ENCODE measurements at places on chromosomes 11 and 22.
A peak's percentile ranks its signal among the peaks of the same experiment; 100 is the strongest.

GRCh38 chr11:47254386-47254785 is 3.4 kb upstream of the NR1H3 start:
- no peak for DNase-seq

DNA sequence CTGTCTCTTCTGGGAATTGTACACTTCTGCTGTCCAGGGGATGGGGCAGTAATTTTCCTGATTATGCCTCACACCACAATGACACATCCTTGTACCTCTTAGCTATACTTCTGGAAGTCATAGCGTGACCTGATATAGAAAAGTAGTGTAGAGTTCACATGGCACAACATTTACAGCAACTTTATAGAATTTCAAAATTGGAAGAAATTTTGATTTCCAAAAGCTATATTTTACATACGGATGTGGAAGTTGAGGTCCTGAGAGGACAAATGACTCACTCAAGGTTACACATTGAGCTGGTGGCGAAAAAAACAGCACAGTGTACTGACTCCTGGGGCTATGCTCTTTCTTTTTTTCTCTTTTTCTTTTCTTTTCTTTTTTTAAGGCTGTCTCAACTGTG is 6.3 kb upstream of the CYP2R1 start:
- no peak for DNase-seq

- no peak for DNase-seq
Observed at GRCh38 chr11:93510196-93510873, 32.9 kb downstream of the SMCO4 start.

DNA sequence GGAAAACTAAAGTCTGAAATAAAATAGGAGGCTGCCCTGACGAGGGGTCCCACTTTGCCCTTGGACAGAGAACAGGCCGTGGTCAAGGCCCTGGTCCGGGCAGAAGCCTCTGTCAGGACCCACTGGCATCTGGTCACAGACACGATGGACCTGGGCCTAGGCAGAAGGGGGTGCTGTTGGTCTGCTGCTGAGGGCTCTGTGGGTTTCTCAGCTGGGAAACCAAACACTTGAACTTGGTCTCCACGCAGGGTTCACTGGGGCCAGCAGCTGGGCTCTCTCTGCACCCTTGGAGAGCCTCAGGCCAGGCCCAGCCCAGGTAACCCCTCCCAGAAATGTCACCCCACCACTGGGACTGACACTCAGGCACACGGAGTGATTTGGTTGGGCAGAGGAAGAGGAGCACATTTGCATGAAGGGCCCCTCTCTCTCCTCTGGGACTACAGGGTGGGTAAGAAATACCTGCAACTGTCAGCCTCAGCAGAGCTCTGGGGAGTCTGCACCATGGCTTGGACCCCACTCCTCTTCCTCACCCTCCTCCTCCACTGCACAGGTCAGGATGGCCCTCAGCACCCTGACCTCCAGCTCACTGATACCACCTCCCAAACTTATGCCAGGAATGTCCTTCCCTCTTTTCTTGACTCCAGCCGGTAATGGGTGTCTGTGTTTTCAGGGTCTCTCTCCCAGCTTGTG is 48.1 kb upstream of the TOP3B start:
- DNase-seq, result no peak

DNA sequence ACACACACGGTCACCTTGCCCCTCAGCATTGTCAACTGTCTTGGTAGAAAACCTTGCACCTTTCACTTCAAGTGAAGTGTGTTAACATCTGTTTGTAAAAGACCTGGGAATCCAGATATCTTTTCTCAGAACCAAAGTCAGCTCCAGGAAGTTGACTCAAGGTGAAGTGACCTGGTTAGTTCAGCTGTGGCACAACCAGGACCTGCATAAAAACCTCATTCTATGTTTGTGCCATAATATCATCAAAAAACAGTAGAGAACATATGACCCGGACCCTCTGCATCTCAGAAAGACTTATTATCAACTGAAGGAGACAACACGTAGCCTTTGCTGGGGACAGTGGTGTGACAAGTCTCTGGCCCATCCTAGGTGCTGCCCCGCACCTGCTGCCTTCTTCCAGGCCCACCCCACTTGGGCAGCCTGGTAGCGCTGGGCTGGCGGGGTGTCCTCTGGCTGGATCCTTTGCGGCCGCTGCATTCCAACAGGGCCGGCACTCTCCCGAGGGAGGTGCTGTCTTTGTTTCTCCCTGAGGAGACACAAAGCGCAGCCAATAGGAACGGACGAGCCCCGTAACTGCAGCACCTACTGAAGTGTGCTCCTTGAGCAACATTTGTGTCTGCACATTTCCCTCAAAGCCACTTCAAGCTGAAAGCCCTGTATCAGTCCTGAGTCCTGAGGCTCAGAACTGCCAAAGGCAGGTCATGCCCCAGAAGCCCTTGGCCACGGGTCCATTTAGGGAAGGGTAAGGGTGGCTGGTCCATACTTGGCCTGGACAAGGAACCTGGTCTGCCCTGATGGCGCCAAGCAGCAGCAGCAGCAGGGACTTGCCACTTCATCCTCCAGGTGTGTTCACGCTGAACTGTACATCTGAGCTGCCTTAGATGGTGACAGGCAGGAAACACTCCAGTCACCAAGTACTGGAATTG is 25.2 kb downstream of the LRRC74B start:
- DNase-seq, result no peak

DNA sequence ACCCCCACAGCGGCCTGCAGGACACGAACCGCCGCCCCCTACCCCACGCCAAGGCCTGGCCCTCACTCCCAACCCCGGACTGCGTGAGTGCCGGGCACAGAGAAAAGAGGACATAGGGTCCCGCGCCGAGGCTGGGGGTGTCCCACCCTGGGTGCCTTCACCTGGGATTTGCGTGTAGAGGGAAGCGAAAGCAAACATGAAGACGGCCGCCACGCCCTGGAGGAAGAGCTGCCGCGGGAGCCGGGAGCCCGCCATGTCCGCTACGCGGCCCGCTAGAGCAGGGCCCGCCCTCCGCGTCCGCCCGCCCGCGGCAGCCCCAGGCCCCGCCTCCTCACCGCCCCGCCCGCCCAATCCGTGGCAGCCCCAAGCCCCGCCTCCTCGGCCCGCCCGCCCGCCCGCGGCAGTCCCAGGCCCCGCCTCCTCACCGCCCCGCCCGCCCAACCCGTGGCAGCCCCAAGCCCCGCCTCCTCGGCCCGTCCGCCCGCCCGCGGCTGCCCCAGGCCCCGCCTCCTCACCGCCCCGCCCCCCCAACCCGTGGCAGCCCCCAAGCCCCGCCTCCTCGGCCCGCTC is at the start of gene LMF2:
Gene LMF2 (minus strand): TSS at position 282 of the 570 bp plus-strand sequence. CDS start 27 bp downstream, at position 255.
- DNase-seq, result peak; percentile 99

GRCh38 chr11:85918910-85919794 is 64.0 kb downstream of the CCDC83 start:
- no peak for DNase-seq

- no peak for DNase-seq
Observed at GRCh38 chr11:99277281-99277680, 256.5 kb downstream of the CNTN5 start.

DNA sequence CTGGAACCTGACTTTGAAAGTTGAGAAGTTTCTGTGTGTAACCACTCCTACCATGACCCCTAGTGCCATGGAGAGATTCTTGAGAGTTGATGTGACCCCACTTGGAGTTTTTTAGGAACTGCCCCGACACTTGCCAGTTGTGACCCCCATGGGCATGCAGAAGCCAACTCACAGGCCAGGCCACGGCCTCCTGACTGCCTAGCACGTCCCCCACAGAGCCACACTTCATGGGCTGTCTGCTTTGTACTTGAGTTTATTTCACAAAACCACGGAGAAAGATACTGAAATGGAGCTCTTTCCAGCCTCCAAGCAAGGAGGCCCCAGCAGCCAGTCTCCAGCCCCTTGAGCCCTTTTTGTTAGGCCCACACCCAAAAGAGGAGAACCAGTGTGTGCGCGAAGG is 8.4 kb downstream of the CYB5R2 start:
- DNase-seq, result no peak

DNA sequence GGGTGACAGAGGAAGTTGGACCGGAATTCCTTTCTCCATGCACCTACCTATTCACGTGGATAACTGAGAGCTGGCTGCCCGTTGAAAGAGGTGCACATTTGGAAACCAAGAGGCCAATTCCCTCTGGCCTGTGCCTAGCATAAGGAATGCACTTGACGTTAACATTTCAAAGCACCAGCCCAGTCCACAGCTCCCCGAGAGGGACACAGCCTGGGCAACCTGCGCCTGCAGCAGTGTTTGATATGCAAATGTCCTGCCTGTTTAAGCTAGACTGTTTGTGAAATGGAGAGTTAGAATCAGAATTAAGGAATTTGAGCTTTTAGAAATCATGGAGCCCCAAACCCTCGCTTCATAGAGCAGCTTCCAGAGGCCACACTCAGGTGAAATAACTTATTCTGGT is 126.1 kb downstream of the DSCAML1 start:
- DNase-seq, result no peak

GRCh38 chr11:69855421-69855820 is 36.2 kb upstream of the FGF3 start:
- DNase-seq, result no peak

GRCh38 chr11:86755146-86755545 is 45.2 kb upstream of the PRSS23 start:
- DNase-seq, result no peak

DNA sequence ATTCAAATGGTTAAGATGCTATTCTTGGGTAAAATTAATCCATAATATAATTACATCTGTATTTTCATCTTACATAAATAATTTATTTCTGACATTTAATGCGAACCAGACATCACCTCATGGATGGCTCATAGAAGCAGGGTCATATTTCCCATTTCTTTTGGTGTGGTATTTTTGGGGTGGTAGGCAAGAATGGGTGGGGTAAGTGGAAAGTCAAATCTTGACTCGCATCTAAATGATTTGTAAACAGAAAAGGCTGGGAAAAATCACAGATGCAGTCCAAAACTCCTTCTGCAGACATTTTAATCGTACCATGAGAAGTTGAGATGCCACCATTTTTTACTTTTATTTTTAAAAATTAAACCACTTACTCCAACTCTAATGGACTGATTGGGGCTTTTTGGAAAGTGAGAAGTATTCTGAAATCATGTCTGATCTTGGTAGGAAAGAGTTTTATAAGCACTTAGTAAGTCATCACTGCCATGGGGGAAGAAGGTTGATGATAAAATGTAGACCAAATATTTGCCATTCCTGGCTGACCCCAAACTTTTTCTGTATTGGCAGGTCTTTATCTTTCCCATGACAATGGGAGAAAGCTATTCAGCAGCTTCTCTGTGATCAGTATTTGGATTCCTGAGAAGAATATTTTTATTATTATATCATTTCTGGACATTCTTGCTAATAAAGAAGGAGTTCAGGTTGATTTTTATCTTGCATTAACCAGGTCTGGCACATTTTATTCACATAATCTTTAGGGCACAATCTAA is 47.2 kb upstream of the BLID start:
- DNase-seq, result no peak

DNA sequence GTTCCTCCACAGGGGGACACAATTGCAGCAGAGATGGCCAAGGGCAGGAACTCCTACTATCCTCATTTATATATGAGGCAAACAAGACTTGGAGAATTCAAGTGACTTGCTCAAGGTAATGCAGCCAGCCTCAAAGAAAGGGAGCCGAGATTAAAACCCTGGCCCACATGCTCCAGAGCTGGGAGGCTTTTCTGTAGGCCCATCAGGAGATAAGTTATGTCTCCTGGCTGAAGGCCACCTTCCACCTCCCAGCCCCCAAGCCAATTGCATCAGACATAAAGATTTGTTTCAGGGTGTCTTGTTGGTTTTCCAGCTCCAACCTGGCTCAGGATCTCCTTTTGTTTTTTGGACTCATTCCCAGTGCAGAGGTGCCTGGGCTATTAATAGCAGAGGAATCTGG is 59.5 kb downstream of the SMIM38 start:
- no peak for DNase-seq

GRCh38 chr22:33789690-33790253 is 130.5 kb downstream of the LARGE1 start:
- no peak for DNase-seq

GRCh38 chr11:114179234-114179941 is 116.8 kb upstream of the NNMT start:
- no peak for DNase-seq

GRCh38 chr11:82939456-82939855 is 37.9 kb downstream of the DDIAS start:
- DNase-seq, result no peak

GRCh38 chr11:113275602-113276001 is 38.8 kb upstream of the TTC12 start:
- DNase-seq, result no peak

DNA sequence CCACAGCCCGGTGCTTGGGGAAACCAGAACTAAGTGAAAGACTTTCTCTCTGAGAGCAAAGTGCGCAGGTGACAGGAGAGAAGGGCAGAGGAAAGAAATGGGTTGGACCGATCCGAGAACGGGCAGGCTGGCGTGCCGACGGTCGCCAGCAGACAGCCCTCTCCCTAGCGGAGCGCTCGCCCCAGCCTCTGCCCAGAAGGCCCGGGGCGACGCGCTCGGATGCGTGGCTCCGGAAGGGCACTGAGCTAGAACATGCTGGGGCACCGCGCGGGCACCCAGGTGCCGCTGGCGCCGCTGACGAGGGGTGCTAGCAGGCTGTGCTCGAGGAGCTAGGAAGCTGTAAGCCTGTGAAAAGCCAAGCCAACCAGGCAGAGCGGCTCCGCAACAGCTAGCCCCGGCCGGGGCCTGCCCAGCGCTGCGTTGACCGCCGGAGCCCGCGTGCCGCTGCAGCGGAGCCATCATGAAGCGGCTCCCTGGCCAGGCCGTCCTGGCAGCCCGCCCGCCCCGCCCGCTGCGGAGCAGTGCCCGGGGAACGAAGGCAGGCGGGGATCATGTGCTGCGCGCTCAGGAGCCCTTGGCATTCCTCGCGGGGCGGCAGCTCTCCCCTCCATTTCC is 22.1 kb upstream of the RRAS2 start:
- peak; percentile 50 for DNase-seq

DNA sequence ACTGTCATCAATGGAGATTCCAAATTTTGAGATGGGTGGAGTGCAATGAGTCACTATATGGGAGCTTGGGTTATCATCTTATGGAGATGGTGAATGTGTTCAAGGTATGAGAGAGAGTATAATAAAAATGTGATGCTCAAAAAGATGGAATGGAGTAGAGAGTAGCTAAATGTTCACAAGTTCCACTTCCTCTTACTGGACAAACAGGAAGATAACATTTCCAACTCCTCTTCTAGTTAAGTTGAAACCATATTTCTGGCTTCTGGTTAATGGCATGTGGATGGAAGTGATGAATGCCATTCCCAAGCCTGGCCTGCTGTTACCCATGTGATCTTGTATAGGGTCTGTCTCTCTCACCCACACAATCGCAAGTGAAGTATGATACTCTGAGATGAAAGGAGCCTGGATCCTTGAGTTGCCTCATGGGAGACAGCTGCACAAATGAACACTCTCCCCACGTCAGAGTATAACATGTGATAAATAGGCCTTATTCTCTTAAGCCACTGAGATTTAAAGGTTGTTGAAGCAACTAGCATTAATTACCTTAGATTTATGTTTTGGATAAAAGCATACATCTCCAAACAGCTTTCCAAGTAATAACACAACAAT is 111.0 kb downstream of the RAB38 start:
- DNase-seq, result no peak

DNA sequence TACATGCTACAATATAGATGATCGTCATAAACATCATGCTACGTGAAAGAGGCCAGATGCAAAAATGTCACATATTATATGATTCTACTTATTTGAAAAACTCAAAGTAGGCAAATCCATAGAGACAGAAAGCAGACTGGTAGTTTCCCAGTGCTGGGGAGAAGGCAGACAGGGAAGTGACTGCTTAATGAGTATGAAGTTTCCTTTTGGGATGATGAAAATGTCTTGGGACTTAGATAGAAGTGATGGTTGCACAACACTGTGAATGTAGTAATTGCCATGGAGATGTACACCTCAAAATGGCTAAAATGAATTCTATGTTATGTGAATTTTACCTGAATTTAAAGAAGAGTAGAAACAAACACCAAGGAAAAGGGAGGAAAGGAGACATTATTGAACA is 45.2 kb upstream of the EHF start:
- DNase-seq, result no peak

All from CD4-positive, alpha-beta T cell treated with Interleukin-6 for 4 hours (primary cell).